ENCODE measurements at places on chromosomes 7 and 10.

GRCh38 chr7:2795906-2796305, 48.2 kb downstream of the GNA12 start:
- DNase-seq: no peak

- no peak for DNase-seq
Observed at GRCh38 chr7:150379441-150380379, 580 bp downstream of the ZNF775 start.

- DNase-seq: no peak
Observed at GRCh38 chr10:107163881-107164861, at the start of gene SORCS1. Gene SORCS1, minus strand, starts transcription at chr10:107164706.

GRCh38 chr10:84353052-84353803, 24.8 kb downstream of the CCSER2 start:
- no peak for DNase-seq

DNA sequence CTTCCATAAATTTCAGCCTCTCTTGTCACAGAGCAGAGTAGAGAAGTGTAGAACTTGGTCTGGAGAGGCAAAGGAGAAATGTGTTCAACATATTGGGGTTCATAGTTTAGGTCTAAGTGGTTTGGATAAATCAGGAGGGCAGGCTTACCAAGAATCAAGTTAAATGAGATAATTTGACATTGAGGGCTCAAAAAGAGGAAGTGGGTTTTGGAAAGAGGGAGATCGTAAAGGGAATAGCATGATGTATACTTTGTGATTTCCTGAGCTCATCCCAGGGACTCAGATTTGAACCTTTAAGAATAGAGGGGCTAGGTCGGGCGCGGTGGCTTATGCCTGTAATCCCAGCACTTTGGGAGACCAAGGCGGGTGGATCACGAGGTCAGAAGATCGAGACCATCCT, 34.7 kb upstream of the NPY start:
- DNase-seq: no peak

GRCh38 chr10:87925570-87925969, 62.1 kb downstream of the PTEN start:
- no peak for DNase-seq

DNA sequence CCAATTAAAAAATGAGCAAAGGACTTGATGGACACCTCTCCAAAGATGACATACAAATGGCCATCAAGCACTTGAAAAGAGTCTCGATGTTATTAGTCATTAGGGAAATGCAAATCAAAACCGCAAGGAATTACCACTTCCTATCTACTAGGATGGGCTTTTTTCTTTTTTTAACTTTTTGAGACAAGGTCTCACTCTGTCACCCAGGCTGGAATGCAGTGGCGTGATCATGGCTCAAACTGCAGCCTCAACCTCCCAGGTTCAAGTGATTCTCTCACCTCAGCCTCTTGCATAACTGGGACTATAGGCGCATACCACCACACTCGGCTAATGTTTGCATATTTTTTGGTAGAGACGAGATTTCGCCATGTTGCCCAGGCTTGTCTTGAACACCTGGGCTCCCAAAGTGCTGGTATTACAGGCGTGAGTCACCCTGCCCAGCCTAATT, 13.6 kb downstream of the NKX1-2 start:
- peak; percentile 36 for DNase-seq

- no peak for DNase-seq
Observed at GRCh38 chr10:17086865-17087367, 42.7 kb downstream of the CUBN start.

DNA sequence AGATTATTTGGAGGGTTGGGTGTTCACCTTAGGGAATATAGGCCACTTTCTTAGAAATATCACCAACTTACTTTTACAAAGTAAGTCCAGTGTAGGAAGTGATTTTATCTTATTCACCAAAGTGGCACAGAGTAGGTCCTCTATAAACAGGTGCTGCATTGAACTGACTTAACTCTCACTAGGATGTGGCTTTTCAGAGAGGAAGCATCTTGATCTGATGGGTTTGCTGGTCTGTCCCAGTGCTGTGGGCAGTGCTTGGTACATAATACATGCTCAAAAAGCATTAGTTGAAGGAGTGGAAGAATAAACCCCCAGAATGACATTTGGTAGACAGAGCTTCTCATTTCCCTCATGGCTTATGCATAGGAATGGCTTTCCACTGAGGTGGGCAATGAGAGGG, 334.7 kb downstream of the LRMDA start:
- DNase-seq: no peak

DNA sequence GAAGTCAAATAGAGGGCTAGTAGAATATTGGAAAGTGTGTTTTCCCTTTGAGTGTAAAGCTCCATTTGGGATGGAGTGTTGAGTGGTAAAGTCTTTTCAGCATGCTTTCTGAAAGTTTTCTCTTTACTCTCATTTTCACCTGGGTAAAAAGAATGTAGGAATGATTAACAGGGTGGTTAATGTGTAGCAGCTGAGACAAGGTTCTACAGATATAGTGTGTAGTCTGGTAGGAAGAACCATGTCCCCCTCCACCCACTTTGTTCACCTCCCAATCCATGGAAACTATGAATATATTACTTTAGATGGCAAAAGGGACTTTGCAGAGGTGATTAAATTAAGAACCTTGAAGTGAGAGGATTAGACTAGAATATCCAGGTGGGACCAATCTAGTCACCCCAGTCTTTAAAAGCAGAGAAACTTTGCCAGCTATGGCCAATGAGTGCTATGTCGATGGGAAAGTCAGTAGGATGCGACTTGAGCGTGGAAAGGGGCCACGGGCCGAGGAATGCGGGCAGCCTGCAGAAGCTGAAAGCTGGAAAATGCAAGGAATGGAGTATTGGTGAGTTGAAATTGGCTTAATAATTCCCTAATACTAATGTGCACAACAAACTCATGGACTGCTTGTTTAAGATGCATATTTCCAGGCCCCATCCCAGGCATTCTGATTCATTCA, 166.3 kb upstream of the AHR start:
- no peak for DNase-seq

- DNase-seq: no peak
Observed at GRCh38 chr7:2670720-2671391, 17.1 kb upstream of the AMZ1 start.

DNA sequence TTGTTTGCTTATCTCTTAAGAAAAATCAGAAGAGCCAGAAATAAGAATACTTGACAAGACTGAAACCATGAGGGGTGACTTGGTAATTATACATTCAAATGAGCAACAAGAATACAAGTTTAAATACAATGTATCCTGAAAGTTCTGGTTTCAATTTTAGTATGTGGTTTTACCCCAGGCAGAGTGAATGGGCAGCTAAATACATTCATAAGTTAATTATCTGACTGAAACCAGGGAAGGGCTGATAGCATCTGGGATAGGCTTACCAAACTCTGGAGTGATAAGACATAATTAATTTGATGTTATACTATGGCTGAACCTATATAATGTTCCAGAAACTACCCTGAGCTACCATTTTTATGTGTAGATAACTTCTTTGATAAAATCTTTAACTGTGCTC, 252.2 kb upstream of the PLXNA4 start:
- DNase-seq: no peak

DNA sequence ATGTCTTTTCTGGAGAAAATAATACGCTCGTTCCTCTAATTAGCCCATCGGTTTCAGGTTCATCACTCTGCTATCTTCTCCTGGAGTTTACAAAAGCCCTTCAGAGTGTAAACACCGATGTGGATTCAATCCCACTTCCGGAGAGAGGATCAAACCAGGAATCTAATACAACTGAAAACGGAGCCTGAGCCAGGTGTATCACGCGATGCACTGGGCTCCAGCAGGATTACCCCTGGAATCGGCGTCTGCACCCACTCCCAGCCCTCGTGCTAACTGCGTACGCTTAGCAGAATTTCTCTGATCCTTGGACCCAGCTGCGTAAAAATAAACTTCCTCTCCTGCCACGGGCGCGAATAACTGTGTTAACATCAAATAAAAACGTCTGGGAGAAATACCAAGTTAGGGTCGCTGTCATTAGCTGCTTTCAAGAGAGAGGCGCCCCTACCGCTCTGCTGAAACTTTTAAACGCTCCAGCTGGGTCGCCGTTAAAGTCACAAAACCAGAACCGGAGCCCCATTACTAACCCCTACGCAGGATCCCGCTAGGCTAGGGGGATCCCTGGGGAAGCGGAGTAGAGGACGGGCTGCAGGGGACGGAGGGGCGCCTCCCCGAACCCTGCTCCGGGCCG, 502 bp downstream of the ZNF3 start:
- DNase-seq: no peak

GRCh38 chr7:2921653-2922347, 77.7 kb upstream of the GNA12 start:
- DNase-seq: no peak

- DNase-seq: no peak
Observed at GRCh38 chr7:80542398-80542797, 30.5 kb upstream of the GNAT3 start.

DNA sequence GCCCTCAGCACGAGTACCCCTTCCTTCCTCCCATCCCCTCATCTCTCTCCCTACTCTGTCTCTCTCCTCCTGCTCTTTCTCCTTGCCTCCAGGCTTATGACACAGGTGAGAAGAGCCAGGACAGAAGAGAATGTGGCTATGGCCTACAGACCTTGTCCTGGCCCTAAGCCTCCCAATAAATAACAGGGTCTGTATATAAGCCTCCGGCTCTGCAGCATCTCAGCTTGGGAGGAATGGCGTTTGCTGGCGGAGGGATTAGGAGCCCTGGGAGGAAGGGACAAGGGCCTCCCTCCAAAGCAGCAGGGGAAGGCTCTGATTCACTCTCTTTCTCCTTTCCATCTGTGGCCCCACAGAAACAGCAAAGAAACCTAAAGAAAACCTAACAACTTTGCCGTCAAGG, 45.8 kb downstream of the COL13A1 start:
- no peak for DNase-seq

GRCh38 chr7:127644484-127644883, 7.5 kb upstream of the SND1 start:
- DNase-seq: no peak

DNA sequence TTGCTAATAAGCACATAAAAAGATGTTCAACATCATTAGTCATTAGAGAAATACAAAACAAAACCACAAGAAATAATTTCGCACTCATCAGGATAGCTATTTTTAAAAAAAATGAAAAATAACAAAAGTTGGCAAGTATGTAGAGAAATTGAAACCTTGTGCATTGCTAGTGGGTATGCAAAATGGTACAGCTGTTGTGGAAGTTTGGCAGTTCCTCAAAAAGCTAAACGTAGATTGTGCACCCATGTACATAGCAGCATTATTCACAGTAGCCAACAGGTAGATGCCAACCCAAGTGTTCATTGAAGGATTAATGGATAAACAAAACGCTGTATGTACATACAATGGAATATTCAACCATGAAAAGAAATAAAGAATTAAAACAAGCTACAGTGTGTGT, 35.3 kb upstream of the STARD3NL start:
- peak; percentile 57 for DNase-seq

DNA sequence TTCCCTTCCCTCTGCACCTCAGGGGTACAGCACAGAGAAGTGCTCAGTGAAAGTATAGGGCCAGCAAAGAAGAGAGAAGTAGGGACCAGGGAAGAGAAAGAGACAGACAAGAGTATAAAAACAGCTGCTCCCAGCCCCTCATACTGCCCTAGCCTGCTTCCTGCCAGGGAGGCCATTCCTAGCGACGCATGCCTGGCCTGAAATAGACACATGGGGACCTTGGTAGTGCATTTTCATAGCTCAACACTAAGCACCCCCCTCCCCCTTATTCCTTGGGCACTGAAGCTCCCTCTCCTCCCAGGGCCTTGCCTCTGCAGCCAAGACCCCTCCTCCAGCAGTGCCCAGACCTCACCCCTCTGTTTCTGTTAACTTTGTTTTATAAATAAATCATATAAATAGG, 64.7 kb downstream of the ZMIZ1 start:
- DNase-seq: no peak

DNA sequence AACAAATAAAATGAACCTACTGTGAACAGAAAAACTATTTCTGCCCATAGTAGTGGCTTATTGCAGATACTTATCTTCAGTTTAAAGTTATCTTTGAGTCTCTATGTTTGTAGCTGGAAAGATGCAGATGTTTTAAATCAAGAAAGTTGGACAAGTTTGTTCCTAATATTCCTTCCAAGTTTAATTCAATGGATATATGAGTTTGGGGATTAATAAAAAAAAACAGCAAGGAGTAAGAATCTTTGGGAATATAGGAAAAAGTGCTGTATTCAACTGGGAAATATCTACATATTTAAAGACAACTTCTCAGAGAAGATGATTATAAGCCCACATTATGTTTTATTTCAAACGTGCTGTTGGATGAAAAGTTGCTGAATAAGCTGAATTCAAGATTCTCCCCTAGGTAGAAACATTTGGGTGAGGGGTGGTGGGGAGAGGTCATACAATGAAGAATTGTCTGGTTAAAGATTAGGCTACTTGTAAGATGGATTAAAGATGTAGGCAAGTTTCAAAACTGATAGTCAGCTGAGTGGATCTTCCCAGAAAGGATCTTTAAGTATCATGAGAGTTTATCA, 1135.2 kb downstream of the CNTNAP2 start:
- no peak for DNase-seq

DNA sequence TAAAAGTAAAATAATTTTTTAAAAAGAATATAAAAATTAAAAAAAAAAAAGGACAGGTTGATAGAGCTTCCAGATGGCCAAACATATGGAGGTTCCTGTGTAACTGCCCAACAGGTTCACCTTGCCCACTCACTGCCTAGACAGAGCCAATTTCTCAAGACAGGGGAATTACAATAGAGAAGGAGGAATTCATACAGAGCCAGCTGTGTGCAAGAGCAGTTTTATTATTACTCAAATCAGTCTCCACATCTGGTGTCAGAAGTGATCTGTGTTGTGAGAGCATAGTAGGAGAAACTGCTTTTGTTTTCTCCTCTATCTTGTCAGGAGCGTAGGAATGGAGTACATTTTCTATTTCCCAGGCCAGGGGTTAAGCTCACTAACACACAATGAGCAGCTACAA, 31.0 kb downstream of the C7orf33 start:
- no peak for DNase-seq

DNA sequence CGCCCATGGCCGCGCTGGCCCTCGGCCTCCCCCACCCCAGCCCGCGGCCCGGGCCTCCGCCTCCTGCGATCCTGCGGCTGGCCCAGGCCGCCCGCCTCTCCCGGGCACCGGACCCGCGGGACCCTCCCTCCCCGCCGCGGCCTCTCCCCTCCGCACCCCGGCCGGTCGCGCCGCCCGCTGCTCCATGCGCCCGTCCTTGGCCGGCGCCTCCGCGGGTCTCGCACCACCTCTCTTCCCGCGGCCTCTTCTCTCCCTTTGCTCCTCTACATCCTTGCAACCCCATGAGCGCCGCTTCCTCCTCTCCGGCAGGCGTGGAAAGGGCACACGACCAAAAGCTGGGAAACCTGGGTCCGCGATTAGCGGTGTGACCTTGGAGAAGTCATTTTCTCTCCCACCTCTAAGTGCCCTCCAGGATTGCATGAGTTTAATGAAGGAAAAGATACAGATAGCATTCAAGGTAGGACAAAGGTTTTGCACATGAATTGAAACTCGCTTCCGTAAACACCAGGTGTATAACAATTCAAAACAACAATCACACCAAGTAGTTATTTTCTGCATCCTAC, 448 bp upstream of the SRPK2 start:
- DNase-seq: no peak

DNA sequence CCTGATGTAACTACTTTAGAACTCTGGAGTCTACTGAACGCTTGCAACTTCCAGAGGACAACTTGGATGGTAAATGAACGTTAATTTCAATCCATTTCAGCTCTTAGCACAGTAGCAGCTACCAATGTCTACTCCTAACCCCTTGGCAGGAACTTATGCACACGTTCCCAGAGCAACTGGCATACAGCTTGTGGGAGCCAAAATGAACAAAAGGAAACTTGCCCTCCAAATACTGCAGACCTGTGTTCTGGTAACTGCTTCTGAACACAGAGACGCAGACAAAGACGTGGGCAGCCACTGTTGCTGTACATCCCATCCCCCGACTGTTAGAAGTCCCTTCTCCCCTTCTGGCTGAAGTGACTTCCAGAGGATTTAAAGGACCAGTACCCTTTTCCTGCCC, 61.3 kb downstream of the XPNPEP1 start:
- no peak for DNase-seq

Data from GM12864 (cell line).